ENCODE measurements at places on chromosomes 6 and 20.

- no peak for DNase-seq
These were observed 22.0 kb downstream of the RANBP9 start for GRCh38 chr6:13689511-13690256.

DNA sequence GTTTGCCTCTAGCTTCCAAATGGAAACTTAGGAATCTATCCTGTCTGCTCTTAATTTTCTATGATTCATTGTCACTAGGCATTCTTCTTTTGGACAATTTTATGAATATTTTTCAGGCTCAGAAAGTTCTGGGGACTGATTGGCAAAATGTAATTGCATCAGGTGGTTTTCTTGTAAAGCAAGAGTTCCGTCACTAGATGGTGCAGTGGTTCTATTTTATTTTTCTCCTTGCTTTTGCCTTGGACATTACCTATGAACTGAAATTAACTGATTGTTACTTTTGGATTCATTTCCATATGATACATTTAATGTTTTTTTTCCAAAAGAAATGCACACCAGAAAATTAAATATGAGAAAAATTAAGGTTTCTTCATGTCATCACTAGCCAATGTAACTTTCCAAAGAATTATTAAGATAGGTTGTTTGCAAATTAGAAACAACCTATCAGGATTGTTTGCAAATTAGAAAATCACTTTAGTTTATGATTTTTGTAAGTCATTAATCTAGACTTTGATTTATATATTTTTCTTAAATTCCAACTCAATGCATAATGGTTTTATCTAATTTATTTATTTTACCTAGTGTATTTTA lies 48.0 kb downstream of the TMEM170B start:
- DNase-seq, result no peak

DNA sequence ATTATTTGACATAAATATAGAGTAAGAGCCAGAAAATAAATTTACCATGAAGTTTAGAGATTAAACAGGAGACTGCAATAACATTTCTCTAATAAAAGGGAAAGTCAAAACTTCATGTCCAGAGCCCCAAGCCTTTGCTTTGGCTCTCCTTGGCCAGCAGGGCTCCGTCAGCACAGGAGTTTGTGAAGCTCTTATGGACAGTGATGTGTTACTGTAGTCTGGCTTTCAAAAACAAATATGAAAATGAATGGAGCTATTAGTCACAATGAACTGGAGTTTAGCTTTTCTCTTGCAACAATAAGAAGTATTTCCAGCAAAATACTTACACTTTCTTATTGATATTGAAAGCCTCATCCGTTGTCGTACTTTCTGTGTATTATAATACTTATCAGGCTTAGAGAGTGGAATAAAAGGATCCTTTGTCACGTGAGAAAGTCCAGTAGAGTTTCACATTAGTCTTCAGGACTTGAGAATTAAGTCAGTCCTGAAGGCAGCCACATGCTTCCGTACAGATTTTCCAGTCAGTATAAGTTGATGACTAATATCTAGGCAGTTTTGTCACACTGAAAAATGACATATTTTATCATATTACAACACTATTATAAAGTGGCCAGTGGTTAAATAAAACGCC lies 117.0 kb upstream of the PRL start:
- DNase-seq, result no peak

GRCh38 chr6:127765949-127766348 lies 134.9 kb downstream of the THEMIS start:
- DNase-seq, result no peak

DNA sequence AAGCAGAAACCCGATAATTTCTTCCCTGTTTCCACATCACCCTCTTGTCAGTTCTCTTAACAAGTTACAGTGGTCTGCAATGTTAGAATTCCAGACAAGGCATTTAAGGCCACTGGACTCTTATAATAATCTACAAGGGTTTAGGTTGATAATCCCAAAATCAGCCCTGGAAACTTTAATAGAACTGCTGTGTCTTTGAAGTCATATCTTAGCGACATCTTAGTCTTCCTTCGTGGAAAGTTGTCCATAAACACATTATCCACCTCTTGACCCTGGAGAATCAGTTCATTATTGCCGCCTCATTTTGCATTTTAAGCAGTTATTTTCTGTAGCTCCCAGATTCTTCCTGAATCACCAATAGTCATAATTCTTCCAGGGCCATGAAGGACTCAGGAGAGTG lies 108.6 kb upstream of the PLCB4 start:
- DNase-seq, result no peak

DNA sequence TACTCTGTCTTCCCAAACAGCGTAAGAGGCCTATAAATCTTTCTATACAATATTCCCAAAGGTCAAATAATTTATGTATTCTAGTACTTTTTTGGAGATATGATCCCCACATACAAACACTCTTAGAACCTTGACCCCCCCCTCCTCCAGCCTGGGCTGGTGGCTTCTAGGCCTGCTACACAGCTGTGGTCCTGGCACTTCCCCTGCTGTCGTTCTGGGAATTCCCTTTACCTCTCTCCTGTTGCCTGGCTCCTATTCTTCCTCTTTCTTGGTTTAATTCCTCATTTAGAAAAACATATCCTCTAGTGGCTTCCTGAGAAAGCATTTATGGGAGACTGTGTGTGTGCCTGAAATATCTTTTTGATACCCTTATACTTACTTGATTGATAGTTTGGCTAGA lies 4.1 kb upstream of the TXLNB start:
- DNase-seq, result no peak
